ENCODE measurements at places on chromosomes 12 and 14.

- DNase-seq = no peak
These were observed 7.5 kb downstream of the TMEM52B start for GRCh38 chr12:10186299-10186698.

GRCh38 chr12:49553512-49554088 lies 14.3 kb downstream of the MCRS1 start:
- peak; percentile 16 for DNase-seq

GRCh38 chr12:124032265-124032886 lies 59.4 kb downstream of the ZNF664 start:
- peak; percentile 71 for DNase-seq

- peak; percentile 83 for DNase-seq
These were observed 5.3 kb upstream of the ACACB start for GRCh38 chr12:109110988-109111495.

DNA sequence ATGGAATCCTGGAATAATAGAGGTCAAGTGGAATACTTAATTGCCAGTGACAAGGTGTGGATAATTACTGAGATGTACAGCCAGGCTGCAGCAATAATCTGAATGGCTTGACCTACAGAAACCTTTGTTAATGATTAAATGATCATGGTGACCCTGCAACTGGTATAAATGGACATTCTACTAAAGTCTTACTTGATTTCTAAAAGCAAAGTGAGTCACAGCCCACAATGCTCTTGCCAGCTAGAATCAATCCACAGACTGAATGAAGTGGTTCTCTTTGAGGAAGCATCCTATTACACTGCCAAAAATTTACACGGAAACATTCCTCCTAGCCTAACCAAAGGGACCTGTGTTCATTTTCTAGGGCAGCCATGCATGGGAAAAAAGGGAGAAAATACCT lies 518.5 kb downstream of the SOX5 start:
- no peak for DNase-seq

DNA sequence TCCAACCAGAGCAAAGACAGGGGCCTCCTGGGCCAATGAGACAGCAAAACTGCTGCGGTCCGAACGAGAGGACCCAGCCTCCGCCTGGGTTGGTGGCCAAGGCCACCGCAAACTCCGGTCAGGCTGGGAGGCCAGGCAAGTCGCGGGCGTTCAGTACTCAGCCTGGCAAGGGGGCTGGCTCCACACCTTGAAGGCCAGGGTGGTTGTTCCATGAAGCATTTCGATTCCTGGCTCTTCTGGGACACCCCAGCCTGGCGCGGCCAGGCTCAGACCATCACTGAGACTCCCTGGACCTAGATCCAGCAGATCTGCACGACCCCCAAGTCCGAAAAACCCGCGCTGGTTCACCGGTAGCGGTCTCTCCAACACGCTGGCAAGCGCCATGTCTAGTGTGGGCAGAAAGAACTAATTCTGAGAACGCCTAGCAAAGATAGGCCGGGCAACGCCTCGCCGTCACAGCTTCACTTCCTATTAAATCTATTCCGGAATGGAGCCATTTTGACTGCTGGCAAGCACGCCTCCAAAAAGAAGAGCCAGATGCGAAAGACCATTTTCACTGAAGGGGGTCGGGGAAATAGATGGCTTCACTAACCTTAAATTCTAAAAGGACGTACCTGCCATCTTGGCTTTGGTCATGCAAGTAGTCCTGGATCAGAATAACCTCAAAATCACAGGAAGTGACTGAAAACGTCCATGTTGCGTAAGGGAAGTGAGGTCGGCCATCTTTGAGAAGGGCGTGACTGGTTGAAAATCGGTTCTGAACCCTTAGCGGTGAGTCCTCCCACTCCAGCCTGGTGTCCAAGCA lies at the start of gene PSMB5:
PSMB5 (minus strand) TSS at position 403 of the 805 bp plus-strand sequence; CDS start at position 384, 19 bp downstream.
- DNase-seq = peak; percentile 95

DNA sequence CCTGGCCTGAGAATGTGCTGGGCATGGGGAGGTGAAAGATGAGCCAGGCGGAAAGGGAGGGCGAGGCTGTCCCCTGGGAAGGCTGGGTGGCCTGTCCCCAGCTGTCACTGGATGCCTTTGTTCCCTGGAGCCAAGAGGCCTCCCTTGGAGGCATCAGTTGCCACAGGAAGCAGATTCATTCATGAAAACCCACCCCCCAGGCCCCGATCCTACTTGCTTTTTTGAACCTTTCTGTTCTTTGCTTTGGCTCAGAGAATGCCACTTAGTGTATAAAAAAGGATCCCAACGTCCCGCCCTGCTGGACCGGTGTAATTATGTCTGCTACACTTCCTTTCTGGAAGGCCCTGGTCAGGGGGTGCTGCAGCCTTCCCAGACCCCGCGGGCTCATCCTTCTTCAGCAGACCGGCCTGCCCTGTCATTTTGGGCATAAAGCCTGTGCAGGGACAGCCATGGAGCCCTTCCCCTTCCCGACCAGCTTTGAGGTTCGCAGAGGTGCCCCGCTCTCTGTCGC lies 220.2 kb downstream of the SLC41A2 start:
- no peak for DNase-seq

DNA sequence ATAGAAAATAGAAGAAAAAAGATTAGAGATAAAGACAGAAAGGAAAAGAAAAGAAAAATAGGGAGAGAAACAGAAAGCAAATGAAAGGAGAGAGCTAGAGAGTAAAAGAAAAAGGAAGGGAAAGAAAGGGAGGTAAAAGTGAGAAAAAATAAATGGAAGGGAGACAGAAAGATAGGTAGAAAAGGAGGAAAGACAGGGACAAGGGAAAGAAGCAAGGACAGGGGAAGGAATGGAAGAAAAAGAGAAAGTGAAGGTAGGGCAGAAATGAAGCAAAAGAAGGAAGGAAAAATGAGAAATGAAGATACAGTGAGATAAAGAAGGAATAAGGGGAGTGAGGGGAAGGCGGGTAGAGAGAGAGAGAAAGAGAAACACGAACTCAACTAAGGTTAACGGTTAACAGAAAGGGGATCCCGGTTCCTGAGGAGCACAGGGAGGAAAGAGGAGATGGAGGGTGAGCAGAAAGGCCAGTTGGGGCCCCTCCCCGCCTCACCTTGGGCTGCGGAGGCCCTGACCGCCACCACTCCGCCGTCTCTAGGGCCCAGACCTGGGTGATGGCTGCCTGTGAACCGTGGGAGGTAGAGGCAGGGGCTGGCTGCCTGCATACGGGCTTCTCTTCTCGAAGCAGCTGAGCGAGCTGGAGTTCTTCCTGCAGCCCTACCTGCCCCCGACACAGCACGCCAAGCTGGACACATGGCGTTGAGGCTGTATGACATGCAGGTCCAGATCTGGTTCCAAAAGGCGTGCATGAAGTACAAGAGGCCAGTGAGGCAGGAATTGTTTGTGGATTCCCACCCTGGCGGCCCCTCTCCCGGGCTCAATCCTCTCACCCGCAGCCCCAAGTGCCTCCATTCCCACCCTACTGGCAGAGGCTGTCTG lies 59.5 kb downstream of the SMUG1 start:
- no peak for DNase-seq

DNA sequence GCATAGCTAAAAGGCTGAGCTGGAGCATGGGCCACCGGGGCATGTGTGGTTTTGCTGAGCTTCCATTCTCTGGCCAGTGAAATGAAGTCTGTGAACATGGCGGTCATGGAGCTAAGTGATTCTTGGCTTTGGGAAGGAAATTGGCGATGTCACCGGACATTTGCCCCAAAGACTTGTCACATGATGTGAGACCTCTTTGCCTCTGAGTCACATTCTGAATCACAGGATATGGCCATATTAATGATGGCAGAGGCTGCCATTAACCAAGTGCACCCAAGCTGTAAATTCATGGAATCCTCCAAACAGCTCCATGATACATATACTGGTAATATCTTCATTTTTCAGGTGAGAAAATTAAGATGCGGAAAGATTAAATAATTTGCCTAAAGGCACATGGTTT lies 27.4 kb upstream of the BATF start:
- peak; percentile 51 for DNase-seq

DNA sequence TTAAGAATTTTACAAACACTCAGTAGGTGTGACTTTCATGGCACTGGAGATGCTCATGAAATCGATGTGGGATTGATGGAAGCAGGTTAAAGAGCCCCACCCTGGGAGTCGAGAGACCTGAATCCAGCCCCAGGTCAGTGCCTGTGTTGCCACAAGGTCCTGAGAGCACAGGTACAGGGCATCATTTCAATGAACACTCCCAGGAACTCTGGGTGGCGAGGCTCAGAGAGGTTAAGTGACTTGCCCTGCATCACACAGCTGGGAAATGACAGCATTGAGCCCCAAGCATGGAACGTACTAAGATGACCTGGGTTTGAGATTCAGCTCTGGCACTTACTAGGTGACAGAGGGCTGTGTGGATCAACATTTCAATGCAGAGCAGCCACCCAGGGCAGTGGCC lies 98.2 kb downstream of the CMKLR1 start:
- no peak for DNase-seq

GRCh38 chr12:76586764-76587395 lies 27.3 kb upstream of the OSBPL8 start:
- peak; percentile 67 for DNase-seq

DNA sequence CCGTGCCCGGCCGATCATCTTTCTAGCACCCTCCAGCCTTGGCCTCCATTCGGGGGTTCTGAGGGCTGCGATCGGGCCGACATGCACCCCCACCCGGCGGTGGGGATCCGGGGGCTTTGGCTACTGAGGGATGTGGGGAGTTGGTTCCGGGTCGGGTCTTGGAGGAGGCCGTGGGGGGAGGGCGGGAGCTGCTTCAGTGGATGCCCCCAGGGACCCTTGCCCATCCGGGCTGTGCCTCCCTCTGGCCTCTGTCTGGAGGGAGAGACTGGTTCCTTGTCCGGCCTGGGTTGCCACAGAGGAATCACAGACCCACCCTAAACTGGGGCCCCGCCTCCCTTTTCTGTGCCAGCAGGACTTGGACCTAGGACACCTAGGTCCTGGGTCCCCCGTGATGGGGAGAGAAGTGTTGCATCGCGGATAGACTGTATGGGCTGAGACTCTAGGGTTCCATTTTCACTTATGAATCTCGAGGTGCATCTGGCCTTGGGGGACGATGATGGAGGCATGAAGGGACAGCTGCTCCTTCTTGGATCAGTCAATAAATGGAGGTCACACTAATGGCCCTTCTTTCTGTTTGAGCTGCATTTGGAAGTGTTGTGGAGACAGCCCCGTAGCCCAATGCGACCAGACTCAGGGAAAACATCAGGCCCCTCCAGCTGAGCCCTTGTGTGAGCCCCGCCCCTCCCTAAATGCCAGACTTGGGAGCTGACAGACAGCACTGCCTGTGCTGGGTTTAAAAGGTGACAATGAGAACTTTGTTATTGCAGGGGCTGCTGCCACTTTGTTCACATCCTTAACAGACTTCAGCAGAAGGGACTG lies 577 bp downstream of the DTX3 start:
- peak; percentile 11 for DNase-seq

GRCh38 chr12:53738406-53739213 lies 11.4 kb upstream of the CALCOCO1 start:
- no peak for DNase-seq

DNA sequence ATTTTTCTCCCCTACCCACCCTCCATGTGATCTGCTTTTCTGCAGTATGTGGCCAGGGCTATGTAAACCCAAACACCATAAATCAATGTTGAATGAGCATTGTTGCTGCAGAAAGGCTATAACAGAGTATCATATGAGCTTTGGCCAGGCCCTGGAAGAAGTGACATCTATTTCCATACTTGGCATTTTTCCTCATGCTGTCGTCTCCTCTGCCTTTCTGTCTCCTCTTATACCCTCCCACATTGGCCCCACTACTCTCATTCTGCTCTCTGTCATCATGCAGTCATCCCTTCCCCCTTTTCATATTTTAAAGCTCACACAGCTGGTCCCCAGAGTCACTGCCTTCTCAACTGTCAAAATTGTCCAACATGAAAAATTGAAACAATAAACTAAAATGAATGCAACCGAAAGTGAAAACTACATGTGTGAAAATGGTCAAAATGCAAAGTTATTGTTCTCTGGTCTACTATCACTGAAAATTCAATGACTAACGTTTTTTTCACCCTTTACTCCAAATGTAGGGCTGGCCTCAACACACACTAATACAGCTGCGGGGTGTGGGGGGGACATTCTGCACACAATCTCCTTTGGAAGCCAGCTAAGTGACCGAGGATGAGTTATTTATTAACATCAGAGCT lies 290.7 kb upstream of the TMPO start:
- no peak for DNase-seq

- peak; percentile 89 for DNase-seq
These were observed 29.0 kb downstream of the LGMN start for GRCh38 chr14:92719421-92719820.

- DNase-seq = peak; percentile 73
These were observed 96.3 kb downstream of the GALC start for GRCh38 chr14:87896393-87897380.

DNA sequence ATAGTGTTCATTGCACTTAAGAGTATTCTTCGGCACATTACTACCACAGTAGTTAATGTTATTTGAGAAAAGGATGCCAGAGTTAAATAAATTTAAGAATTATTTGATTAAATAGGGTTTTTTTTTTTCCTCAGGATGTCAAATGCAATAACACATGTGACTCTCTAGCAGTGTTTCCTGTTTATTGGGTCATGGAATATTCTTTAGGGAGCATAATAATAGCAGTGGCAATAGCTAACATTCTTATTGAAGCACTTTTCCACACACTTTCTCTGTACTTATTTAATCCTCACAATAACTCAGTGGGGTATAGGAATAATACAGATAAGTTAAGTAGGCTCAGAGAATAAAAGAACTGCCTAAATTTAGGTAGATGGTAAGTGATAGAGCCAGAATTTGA lies 44.3 kb downstream of the SCYL2 start:
- no peak for DNase-seq

DNA sequence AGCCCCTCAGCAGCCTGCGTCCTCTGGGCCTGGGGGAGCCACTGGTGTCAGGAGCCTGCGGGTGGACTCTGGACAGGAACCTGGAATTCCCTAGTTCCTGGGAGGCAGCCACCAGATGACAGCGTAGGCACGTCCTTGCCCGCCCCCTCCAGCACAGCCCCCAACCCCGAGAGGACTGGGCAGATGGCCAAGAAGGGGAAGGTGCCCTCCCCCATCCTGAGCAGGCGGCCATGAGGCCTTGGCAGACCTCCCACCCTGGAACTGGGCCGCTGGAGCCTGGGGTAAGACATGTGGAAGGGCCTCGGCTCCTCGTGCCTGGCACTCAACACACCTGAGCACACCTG lies 60.4 kb upstream of the FBRSL1 start:
- no peak for DNase-seq

- no peak for DNase-seq
These were observed 177.6 kb downstream of the ACSS3 start for GRCh38 chr12:81255456-81255855.

GRCh38 chr12:79360936-79361335 lies 329.8 kb downstream of the PAWR start:
- no peak for DNase-seq

DNA sequence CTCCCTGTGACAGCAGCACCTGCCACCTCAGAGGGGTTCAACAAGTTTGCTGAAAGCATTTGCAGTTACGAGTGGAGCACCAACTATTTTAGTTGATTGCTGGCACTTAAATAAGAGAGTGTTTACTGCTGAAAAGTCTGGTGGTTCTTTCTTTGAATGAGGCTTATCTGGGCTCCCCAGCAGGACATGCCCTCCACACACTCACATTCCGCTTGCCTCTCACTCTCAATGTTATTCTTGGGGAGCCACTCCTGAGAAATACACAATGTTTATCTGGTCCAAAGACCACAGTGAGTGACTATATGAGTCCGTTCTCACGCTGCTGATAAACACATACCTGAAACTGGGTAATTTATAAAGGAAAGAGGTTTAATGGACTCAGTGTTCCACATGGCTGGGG lies 31.9 kb downstream of the NT5DC3 start:
- DNase-seq = no peak

GRCh38 chr12:53078425-53079225 lies 565 bp downstream of the SPRYD3 start:
- peak; percentile 50 for DNase-seq
